Activated naive CD4-positive, alpha-beta T cell treated with anti-CD3 and anti-CD28 coated beads, Interleukin-2, amount 10 ng/mL, durations not matched to agents 7 days and 5 days (primary cell): ENCODE measurements at places on chromosomes 5 and 9.

DNA sequence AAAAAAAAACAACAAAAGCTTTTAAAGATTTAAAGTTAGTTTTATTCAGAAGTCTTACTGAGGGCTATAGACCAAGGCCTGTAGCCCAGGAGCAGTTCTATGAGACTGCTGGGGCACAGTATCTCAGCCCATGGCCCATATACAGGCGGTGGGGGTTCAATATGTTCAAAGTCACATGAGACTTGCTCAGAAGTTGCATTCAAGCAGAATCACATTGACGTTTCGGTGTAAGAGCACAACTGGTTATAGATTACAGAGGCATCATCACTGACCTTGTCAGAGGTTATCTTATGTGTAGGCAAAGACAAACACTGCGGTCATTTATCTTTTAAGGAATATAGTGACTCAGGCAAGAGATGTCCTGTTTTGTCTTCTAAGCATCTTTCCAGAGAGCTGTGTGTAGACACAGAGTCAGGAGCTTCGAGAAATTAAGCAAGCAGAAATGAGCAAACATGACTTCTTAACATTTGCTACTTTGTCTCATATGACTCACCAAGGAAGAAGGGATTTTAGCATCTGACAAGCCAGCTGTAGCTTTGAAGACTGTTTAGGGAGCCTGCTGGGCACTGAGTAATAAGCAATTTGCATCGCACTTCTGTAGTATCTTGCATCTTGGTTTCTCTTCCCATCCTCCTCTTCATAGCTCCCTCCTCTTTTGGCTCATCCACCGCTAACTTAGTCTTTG, 12.9 kb upstream of the F2RL1 start:
- H3K4me3 ChIP-seq: no peak overlapping the region
- H3K4me1 ChIP-seq: no peaks in the 10 kb centered on the region
- H3K36me3 ChIP-seq: no peaks in the 10 kb centered on the region
- no peak for DNase-seq
- no peak overlapping the region for H3K27ac ChIP-seq

DNA sequence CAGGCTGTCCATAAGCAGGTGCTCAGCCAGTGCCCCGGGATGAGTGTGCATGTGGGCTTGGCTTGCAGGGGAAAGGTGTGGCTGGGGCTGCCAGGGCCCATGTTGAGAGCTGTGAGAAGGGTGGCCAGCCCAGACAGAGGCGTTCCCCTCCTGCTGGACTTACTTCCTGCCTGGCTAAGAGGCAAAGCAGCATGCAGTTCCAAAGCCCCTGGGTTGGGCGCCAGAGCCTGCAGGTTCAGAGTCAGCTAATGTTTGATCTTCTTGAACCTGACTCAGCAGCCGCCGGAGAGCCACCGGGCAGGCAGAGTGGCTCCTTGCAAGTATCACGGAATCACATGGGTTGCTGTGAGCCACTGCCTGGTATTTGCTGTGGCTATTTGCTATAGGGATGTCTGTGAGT, 168.4 kb upstream of the MAP1B start:
- no peak overlapping the region for H3K27ac ChIP-seq
- H3K36me3 ChIP-seq: no peaks in the 10 kb centered on the region
- DNase-seq: no peak
- H3K4me1 ChIP-seq: no peaks in the 10 kb centered on the region

DNA sequence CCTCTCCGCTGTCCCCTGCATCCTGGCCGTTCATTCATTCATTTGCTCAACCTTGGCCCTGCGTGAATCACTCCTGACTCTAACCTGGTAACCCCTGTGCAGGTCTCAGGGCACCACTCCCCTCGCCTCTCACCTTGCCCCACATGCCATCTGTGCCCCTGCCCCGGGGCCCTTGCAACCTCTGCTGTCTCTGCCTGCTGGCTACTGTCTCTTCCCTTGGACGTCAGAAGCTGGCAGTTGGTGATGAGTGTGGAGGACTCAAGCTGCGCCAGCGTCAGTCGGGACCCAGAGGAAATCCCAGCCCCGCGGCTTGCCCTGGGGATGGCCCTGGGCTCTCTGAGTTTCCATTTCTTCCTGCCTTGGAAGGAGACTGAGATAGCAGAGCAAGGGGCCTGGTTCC, 154.9 kb downstream of the OLFM1 start:
- no peak overlapping the region for H3K4me3 ChIP-seq
- no peaks in the 10 kb centered on the region for H3K4me1 ChIP-seq
- H3K27me3 ChIP-seq: peaks cover 4% of the 10 kb centered on the region
- DNase-seq: no peak
- H3K36me3 ChIP-seq: no peaks in the 10 kb centered on the region

GRCh38 chr5:14257995-14258403, 114.9 kb downstream of the TRIO start:
- H3K27ac ChIP-seq: no peak overlapping the region
- H3K27me3 ChIP-seq: peaks cover 29% of the 10 kb centered on the region
- no peaks in the 10 kb centered on the region for H3K36me3 ChIP-seq
- H3K4me1 ChIP-seq: no peaks in the 10 kb centered on the region
- no peak overlapping the region for H3K4me3 ChIP-seq

DNA sequence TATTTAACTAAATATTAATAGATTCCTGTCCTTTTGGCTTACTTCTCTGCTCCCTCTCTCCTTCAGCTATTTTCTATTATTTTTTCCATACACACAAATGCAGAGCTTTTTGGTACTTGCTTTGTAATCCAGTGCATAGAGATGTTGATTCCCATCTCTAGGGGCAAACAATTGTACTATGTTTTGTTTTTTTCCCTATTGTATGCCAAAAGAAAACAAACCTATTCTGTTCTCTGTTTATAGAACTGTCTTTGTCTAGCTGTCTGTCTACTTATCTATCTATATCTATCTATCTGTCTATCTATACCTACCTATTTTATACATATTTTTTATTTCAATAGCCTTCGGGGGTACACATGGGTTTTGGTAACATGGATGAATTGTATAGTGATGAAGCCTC, 121.6 kb upstream of the LIFR start:
- H3K4me3 ChIP-seq: no peak overlapping the region
- H3K27ac ChIP-seq: no peak overlapping the region
- H3K27me3 ChIP-seq: no peaks in the 10 kb centered on the region
- H3K4me1 ChIP-seq: no peaks in the 10 kb centered on the region
- DNase-seq: no peak

- peaks cover 14% of the 10 kb centered on the region for H3K27me3 ChIP-seq
- H3K4me3 ChIP-seq: no peak overlapping the region
- H3K4me1 ChIP-seq: peaks cover 4% of the 10 kb centered on the region
- no peak overlapping the region for H3K27ac ChIP-seq
- H3K36me3 ChIP-seq: no peaks in the 10 kb centered on the region
These were observed 79.1 kb downstream of the UGCG start for GRCh38 chr9:111975709-111976108.

GRCh38 chr9:108182950-108183381, 672.8 kb downstream of the ACTL7B start:
- H3K4me1 ChIP-seq: no peaks in the 10 kb centered on the region
- H3K27me3 ChIP-seq: no peaks in the 10 kb centered on the region
- H3K4me3 ChIP-seq: no peak overlapping the region
- no peak for DNase-seq

DNA sequence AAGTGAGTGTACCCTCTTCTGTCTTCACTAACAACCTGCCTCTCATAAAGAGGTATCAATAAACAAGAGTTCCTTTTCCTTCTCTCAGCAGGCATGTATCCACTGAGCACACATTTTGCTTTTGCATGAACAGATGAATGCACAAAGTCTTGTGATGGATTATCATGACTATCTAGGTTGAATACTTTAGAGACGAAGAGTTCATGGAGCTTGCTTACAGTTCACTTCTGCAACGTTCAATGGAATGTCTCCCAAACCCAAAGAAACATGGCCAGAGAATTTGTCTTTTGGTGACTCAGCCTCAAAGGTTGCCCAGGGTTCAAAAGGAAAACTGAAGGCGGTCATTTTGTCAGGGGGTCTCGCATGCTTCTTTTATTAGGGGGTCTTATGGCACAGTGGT, 55.4 kb downstream of the BRINP1 start:
- no peaks in the 10 kb centered on the region for H3K4me1 ChIP-seq
- DNase-seq: no peak
- no peaks in the 10 kb centered on the region for H3K27me3 ChIP-seq
- H3K4me3 ChIP-seq: no peak overlapping the region

DNA sequence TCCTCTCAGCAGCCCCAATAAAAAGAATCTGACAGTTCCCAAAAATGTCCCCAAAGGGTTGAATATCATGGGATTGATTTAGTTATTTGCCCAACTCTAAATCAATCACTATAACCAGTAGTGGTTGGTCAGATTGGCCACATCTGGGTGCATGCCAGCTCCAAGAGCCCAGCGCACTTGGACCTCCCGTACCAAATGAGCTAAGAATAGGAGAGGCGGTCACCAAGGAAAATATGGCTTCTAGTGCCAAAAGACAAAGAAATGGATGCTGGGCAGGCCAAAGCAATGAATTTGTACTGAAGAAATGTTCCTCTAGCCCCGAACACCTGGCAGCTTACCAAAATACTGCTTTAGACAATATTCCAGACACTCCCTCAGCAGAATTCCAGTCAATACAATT, 80.3 kb downstream of the RCL1 start:
- DNase-seq: no peak
- H3K27ac ChIP-seq: no peak overlapping the region
- peaks cover 6% of the 10 kb centered on the region for H3K36me3 ChIP-seq
- no peaks in the 10 kb centered on the region for H3K4me1 ChIP-seq

GRCh38 chr9:86326536-86326935, 27.7 kb downstream of the TUT7 start:
- DNase-seq: no peak
- H3K4me3 ChIP-seq: no peak overlapping the region
- no peak overlapping the region for H3K27ac ChIP-seq
- H3K27me3 ChIP-seq: no peaks in the 10 kb centered on the region

DNA sequence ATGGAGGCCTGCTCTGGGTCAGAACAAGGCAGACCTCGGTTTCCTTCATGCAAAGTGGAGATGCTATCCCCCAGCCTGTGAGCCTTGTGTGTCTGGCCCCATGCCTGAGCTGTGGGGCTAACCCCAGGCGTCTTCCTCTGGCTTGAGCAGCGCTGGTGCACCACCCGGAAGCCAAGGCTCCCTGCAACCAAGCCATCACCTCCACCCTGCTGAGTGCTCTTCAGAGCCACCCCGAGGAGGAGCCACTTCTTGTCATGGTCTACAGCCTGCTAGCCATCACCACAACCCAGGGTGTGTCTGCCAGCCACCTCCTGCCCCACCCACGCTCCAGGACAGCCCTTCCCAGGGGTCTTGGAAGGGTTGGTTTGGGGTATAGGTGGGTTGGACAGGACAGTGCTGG, 16.2 kb downstream of the REXO4 start:
- peaks cover 10% of the 10 kb centered on the region for H3K27me3 ChIP-seq
- H3K36me3 ChIP-seq: peaks cover 14% of the 10 kb centered on the region
- no peak overlapping the region for H3K4me3 ChIP-seq
- DNase-seq: no peak
- no peak overlapping the region for H3K27ac ChIP-seq

DNA sequence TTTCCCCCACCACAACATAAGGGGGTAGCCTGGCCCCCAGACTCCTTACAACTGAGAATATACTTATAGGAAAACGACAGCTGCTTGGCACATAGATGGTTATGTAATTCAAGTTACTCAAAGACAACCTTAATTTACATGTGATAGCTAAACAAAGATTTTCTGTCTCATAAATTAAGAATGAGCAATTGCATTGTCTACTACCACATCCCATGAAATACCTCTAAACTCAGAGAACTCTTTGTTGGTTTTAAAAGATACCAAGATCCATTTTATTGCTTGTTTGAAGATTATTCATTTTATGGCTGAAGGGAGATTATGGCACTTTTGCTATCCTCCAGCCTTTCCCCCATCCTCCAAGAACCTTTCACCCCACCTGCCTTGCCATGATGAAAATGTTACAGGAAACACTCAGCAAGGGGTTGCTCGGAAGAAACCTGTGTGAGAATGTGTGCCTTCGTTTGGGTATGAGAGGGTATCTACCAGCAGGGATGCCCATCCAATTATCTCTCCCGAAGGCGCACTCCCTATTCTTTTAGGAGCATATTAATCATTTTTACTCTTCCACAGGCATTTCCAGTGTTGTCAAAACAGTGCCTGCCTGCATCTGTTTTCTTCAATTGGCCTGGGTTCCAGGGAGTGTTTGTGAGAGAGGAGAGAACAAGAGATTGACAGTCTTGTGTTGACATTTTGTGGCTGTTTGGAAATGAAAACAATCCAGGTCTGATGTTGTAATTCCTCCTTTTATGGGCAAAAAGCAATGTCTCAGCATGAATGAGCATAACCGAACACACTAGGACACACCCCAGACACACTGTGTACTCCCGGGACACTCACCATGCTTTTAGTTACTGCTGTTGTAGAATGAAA, 208.0 kb upstream of the ANKRD55 start:
- no peak for DNase-seq
- H3K4me1 ChIP-seq: peaks cover 5% of the 10 kb centered on the region
- no peak overlapping the region for H3K27ac ChIP-seq
- no peaks in the 10 kb centered on the region for H3K36me3 ChIP-seq
- peaks cover 8% of the 10 kb centered on the region for H3K27me3 ChIP-seq

GRCh38 chr5:136677217-136677616, 311.9 kb upstream of the TRPC7 start:
- no peak for DNase-seq
- no peaks in the 10 kb centered on the region for H3K27me3 ChIP-seq
- no peaks in the 10 kb centered on the region for H3K4me1 ChIP-seq
- H3K36me3 ChIP-seq: no peaks in the 10 kb centered on the region
- no peak overlapping the region for H3K27ac ChIP-seq

GRCh38 chr5:94191604-94192003, 426.8 kb downstream of the KIAA0825 start:
- H3K36me3 ChIP-seq: no peaks in the 10 kb centered on the region
- H3K4me1 ChIP-seq: no peaks in the 10 kb centered on the region
- no peak for DNase-seq

- no peak overlapping the region for H3K4me3 ChIP-seq
- no peaks in the 10 kb centered on the region for H3K36me3 ChIP-seq
- no peaks in the 10 kb centered on the region for H3K4me1 ChIP-seq
These were observed 300.8 kb upstream of the PANK3 start for GRCh38 chr5:168879929-168880328.

DNA sequence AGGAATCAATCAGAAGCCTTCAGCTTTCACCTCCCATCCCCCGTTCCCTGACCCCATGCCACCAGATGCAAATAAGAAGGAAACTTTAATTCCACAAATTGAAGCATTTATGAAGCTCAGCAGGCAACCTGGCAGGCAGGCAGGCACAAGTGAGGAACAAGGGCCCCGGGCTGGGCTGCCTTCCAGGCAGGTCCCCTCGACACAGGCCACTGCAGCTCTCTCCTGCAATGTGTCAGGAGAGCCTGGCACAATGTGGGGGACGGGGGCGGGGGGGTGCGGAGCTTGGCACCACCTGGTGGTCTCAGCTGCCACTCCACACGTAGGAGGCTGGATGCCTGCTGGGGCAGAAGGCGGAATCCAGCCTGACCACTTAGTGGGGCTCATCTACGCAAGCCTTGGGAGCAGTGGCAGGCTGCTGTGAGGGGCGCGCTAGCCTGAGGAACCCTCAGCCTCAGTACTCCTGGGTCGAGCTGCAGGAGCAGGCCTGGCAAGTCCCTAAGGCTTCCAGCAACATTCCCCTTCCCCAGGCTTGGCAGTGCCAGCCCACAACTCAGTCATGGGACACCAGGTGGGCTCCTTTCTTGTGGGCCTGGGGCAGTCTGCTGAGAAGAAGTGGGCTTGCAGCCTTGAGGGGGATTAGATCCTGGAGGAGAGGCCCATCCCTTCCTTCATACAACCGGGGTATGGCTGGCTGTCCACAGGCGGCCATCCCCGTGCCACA, 50.2 kb upstream of the KCNMB1 start:
- no peak overlapping the region for H3K27ac ChIP-seq
- H3K36me3 ChIP-seq: no peaks in the 10 kb centered on the region
- no peak overlapping the region for H3K4me3 ChIP-seq
- DNase-seq: no peak
- peaks cover 20% of the 10 kb centered on the region for H3K27me3 ChIP-seq

- no peaks in the 10 kb centered on the region for H3K36me3 ChIP-seq
- DNase-seq: no peak
- no peak overlapping the region for H3K27ac ChIP-seq
- H3K27me3 ChIP-seq: peaks cover 75% of the 10 kb centered on the region
- H3K4me1 ChIP-seq: no peaks in the 10 kb centered on the region
- H3K4me3 ChIP-seq: no peak overlapping the region
These were observed 126.5 kb downstream of the MRPL36 start for GRCh38 chr5:1673042-1673677.
